Neural crest cell (in vitro differentiated cells): ENCODE measurements at places on chromosomes 4 and X.

- no peak overlapping the region for H3K27ac ChIP-seq
- no peaks in the 10 kb centered on the region for H3K27me3 ChIP-seq
- H3K4me1 ChIP-seq, result no peaks in the 10 kb centered on the region
- DNase-seq, result no peak
- H3K36me3 ChIP-seq, result no peaks in the 10 kb centered on the region
Measured at GRCh38 chr4:176436293-176436973, 116.7 kb downstream of the SPCS3 start.

GRCh38 chrX:41085878-41086626 is 807 bp downstream of the USP9X start:
- H3K27me3 ChIP-seq, result no peaks in the 10 kb centered on the region
- peaks cover 28% of the 10 kb centered on the region for H3K4me1 ChIP-seq
- peak; percentile 25 for DNase-seq
- H3K36me3 ChIP-seq, result peaks cover 5% of the 10 kb centered on the region
- peak overlapping the region; percentile 89 for H3K4me3 ChIP-seq

- peaks cover 7% of the 10 kb centered on the region for H3K4me1 ChIP-seq
- no peaks in the 10 kb centered on the region for H3K36me3 ChIP-seq
- H3K27me3 ChIP-seq, result no peaks in the 10 kb centered on the region
- no peak overlapping the region for H3K27ac ChIP-seq
- DNase-seq, result no peak
Measured at GRCh38 chr4:132299841-132300240, 849.3 kb upstream of the PCDH10 start.

- H3K27me3 ChIP-seq, result peaks cover 5% of the 10 kb centered on the region
- DNase-seq, result no peak
- no peak overlapping the region for H3K4me3 ChIP-seq
Measured at GRCh38 chrX:19194285-19195242, 72.3 kb upstream of the ADGRG2 start.

GRCh38 chr4:162356181-162356580 is 192.4 kb upstream of the FSTL5 start:
- no peak for DNase-seq
- H3K27me3 ChIP-seq, result no peaks in the 10 kb centered on the region
- H3K4me3 ChIP-seq, result no peak overlapping the region
- H3K27ac ChIP-seq, result no peak overlapping the region
